Activated CD4-positive, alpha-beta memory T cell treated with anti-CD3 and anti-CD28 coated beads, Interleukin-2, amount 10 ng/mL, durations not matched to agents 7 days and 5 days (primary cell): ENCODE measurements at places on chromosomes 13 and 19.
A peak's percentile ranks its signal among the peaks of the same experiment; 100 is the strongest.

GRCh38 chr19:2060884-2061494 is 9.9 kb upstream of the MKNK2 start:
- DNase-seq, result no peak

GRCh38 chr19:18102916-18103542 is 5.5 kb downstream of the MAST3 start:
- no peak for DNase-seq

DNA sequence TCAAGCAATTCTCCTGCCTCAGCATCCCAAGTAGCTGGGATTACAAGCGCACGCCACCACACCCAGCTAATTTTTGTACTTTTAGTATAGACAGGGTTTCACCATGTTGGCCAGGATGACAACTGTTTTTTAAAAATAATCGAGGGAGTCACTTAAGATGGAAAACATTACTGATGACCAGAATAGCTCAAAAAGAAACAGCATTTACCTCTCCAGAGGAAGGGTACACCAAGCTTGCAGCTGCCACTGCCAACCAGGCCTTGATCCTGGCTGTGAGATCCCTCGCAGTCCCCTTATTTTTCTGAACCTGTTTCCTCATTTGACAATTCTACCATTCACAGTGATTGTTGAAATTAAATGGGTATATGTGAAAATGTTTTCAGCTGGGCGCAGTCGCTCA is 14.5 kb downstream of the PDCD5 start:
- no peak for DNase-seq

- no peak for DNase-seq
Observed at GRCh38 chr19:295687-296370, 4.6 kb upstream of the PLPP2 start.

GRCh38 chr19:6662702-6663101 is 7.3 kb downstream of the TNFSF14 start:
- no peak for DNase-seq

DNA sequence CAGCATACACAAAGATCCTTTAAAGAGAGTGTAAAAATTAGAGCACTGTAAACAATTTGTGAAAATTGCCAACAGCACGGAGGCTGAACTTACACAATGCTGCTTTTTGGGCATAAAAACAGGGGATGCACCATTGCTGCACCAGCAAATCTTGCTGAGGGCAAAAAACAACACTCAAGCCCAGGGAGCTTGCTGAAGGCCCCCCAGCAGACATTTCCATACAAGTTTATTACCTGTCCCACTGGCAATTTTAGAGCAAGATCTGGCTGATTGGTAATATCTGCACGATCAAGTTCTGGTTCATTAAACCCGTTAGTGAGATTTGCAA is 34.3 kb downstream of the AMER2 start:
- DNase-seq, result no peak

DNA sequence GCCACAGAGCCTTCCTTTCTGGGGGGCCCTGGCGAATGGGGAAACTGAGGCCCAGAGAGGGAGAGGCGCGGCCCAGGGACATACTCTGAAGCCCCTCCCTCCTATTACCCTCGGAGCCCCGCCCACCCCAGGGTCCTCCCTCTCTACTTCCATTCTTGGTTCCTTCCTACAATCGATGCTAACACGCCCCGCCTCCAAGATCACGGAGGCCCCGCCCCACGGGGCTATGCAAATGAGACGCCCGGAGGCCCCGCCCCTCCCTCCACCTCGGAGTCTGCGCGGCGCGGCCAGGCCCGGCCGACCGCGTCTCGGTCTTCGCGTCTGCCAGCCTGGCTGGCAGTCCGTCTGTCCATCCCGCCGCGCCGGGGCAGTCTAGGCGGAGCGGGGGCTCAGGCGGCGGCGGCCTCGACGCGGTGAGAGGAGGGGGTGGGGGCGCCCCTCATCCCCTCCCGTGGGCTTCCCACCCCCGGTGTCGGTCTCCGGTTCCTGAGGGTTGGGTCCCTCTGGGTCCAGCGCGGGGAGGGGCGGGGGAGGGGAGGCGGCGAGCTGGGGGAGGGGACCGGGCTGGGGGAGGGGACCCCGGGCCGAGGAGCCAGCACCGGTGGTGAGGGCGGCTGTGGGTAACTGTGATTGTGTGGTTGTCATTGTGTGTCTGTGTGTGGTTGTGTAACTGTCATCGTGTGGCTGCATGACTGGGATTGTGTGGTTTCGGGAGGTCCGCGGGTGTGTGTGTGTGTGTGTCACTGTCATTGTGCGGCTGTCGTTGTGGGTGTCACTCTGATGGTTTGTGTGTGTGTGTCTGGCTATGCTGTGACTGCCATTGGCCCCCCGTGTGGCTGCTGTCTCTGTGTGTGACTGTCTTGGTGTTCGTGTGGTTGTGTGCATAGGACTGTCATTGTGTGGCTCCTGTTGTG is at the start of gene PLPPR2:
PLPPR2 (plus strand) TSS at position 273 of the 914 bp plus-strand sequence. CDS start 2,242 bp downstream, outside the sequence.
- peak; percentile 84 for DNase-seq

- no peak for DNase-seq
Observed at GRCh38 chr13:31722673-31723072, 16.7 kb upstream of the RXFP2 start.
